Stromal cell of bone marrow (primary cell): ENCODE measurements at places on chromosomes 2 and 18.
A peak's percentile ranks its signal among the peaks of the same experiment; 100 is the strongest.

GRCh38 chr2:64698177-64698643 is 44.5 kb upstream of the SERTAD2 start:
- DNase-seq: no peak

GRCh38 chr18:3511980-3512379 is 62.0 kb downstream of the TGIF1 start:
- peak; percentile 58 for DNase-seq

GRCh38 chr2:84832772-84833461 is 48.0 kb downstream of the TRABD2A start:
- no peak for DNase-seq

DNA sequence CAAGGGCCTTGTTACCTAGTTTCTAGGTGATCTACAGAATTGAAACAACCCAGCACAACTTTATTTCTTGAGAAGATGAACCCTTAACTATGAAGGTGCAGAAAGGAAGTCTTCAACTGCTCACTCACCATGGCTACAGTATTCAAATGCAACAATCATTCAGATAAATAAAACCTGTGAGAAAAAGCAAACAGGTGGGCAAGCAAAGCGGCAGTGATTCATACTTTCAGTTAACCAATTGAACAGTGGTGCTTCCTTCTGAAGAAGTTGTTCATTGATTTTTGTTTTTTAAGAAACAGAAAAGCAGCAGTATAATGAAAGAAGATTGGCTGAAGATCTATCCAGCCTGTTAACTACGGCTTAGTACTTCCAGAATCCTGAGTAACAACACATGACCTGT is 43.5 kb downstream of the SLC35F5 start:
- no peak for DNase-seq

GRCh38 chr2:10504994-10505820 is 57.1 kb upstream of the ODC1 start:
- no peak for DNase-seq

GRCh38 chr2:159758686-159759085 is 39.3 kb downstream of the CD302 start:
- no peak for DNase-seq

- DNase-seq: peak; percentile 68
Measured at GRCh38 chr2:45014016-45014702, 4.9 kb upstream of the SIX2 start.

DNA sequence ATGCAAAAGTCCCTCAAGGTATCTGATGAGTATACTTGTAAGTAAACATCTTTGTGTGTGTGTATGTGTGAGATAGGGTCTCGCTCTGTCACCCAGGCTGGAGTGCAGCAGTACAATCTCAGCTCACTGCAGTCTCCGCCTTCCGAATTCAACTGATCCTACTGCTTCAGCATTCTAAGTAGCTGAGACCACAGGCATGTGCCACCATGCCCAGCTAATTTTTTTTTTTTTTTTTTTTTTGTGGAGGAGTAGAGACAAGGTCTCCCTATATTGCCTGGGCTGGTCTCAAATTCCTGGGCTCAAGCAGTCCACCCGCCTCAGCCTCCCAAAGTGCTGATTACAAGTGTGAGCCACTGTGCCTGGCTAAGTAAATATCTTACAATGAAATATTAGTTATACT is 23.2 kb downstream of the ADAM17 start:
- DNase-seq: no peak

- no peak for DNase-seq
Measured at GRCh38 chr2:162731917-162732804, 106.4 kb downstream of the KCNH7 start.

- no peak for DNase-seq
Measured at GRCh38 chr2:165009466-165009865, 54.1 kb upstream of the SLC38A11 start.

DNA sequence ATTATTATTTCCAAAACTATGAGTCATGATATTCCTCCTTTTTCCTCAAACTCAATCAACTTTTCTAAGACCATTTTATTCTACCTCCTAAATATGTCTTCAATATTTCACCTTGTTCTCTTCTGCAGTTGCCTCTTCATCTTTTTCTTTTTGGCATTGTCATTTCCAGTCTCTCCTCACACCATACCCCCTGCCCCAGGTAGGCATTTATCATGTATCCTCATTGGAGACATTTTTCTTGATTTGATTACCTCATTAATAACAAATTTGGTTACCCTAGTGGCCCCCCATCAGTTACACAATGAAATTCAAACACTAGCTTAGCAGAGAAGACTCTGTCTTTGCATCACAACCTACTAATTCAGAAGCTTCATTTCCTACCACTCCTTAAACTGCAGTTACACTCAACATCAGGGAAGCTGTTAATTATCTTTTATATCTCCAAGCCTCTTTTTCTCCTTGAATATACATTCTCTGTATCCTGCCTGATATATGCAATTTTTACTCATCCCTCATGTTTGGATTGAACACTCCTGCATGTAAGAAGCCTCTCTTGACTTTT is 133.0 kb downstream of the IKZF2 start:
- no peak for DNase-seq
